ENCODE measurements at places on chromosomes 1 and 21.

GRCh38 chr1:207648334-207649209, 3.6 kb downstream of the CR1L start:
- DNase-seq: no peak

GRCh38 chr1:151024540-151025146, 11.7 kb upstream of the BNIPL start:
- no peak for DNase-seq

DNA sequence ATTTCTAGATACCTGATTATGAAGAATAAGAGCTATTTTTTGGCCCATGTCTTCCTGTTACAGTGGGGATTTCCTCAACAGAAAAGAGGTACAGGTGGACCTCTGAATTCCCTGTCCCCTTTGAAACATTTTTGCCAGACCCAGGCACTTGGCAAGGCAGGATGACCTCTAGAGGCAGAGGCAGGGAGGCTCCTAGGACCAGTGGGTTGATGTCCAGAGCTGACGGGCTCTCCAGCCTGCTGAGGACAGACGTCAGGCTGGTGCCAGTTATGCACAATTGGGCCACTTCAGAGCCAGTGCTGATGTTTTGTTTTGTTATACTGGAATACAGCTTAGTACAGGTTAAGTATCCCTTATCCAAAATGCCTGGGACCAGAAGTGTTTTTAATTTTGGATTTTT, 18.5 kb upstream of the A3GALT2 start:
- DNase-seq: no peak

GRCh38 chr1:112997781-112998180, 41.8 kb upstream of the SLC16A1 start:
- DNase-seq: no peak

GRCh38 chr1:40381268-40382107, 8.0 kb downstream of the SMAP2 start:
- no peak for DNase-seq

DNA sequence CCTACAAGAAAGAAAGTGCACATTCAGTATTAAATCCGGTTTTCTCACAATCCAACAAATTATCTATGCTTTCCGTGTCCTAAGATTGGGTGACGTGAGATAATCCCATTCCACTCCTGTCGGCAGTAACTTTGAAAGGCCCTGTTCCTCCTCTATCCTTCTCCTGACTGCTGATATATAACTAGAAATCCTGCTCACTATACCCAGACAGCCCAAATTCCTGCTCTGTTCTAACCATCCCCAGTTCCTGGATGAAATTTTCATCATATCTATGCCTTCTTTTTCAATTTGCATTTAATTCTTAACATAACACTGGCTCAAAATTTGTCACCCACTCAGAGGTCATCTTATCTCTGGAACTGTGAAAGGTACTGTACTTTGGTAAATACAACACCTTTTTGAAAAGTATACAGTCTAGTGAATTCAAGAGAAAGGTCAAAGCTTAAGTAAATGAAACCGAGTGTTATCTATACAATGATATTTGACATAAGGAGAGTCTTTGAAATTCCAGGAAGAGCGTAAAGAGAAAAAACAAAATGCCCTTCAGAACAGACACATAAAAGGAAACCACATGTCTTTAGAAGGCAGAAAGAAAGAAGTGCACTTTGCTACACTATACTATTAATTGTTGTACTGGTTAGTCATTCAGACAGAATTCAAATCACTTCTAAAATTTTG, 200.5 kb upstream of the NEGR1 start:
- no peak for DNase-seq

DNA sequence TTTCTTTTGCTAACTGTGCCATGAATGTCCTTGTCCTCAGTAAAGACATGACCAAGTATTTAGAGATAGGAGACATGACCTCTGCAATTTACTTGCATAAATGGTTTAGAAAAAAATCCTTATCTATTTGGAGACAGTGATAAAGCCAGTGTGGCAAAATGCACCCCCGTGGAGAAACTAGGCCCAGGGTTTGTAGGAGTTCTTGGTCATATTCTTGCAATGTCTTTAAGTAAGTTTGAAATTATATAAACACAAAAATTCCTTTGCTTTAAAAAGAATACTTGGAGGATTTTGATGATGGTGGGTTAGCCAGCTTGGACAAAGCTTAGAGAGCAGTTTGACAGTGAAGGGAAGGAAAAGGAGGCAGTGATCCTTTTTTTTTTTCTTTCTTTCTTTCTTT, 101.9 kb upstream of the SLC45A1 start:
- DNase-seq: no peak

- DNase-seq: no peak
Observed at GRCh38 chr1:172955161-172955815, 95.5 kb downstream of the TNFSF18 start.

DNA sequence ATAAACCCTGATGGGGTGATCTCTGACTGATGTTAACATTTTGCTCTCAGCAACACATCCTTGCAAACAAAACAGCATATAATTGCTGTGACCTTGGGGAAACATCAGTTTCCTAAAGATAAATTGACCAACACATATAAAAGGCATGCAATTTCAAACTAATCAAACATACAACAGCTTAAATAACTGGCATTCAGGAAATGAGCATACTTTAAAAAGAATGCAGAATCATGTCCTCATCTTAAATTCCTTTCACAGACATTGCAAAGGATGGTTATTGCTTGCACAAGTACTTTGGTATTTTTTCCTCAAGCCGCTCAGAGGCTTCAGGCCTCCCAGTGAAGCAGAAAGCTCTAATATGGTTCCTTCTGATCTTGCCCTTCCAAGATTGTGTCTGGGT, 53.4 kb upstream of the RGS18 start:
- no peak for DNase-seq

- DNase-seq: no peak
Observed at GRCh38 chr1:176193023-176193422, 14.1 kb downstream of the COP1 start.

- no peak for DNase-seq
Observed at GRCh38 chr1:55078470-55078869, 39.1 kb downstream of the PCSK9 start.

- DNase-seq: no peak
Observed at GRCh38 chr1:7298749-7299151, 472.3 kb upstream of the VAMP3 start.

DNA sequence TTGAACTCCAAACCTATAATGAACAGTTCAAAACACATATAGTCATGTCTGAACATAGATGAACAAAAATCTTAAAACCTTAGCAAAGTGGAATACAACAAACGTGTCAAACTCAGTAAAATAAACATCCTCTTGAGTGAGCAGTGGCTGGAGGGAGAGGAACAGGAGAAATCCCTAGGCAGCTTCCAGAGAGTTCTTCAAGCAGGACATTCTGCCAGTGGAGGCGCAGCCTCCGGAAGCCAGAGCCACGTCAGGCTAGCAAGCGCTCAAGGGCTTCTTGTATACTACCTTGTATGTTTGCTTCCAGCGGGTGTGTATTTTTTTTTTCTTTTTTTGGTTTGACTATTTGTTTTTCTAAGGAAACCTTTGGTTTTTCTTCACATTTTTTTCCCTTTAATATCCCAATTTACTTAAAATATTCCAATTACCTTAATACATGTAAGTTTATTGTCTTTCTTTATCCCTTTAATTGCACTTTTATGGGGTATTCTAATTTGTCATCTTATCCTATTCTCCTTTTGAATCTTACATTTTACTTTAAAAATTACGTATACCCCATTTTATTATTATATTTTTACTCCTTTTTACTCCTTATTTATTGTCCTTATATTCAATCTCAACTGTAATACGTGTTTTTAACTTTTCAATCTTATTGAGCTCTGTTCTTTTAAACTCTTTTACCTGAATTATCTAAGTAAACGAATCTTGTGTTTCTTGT, 42.0 kb downstream of the COLGALT2 start:
- DNase-seq: no peak

DNA sequence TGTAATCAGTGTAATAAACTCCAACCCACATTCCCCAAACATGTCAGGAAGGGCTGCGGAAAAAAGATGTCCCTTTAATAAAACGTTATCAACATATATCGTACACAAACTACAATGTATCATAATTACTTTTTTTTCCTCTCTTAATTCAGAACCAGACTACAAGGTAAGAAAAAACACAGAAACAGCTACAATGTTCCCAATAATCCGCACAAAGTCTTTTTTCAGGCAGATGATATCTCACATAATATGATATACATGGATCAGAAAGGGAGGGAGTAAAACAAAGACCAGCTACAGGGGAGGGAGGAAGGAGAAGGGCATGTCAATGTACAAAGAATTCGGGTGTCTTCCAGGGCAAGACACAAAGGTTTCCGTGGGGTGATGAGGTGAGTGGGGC, 25.4 kb downstream of the MRPL37 start:
- DNase-seq: no peak

- DNase-seq: no peak
Observed at GRCh38 chr1:21655259-21655658, 13.9 kb downstream of the RAP1GAP start.

- DNase-seq: no peak
Observed at GRCh38 chr21:45990741-45991605, 9.4 kb downstream of the COL6A1 start.

DNA sequence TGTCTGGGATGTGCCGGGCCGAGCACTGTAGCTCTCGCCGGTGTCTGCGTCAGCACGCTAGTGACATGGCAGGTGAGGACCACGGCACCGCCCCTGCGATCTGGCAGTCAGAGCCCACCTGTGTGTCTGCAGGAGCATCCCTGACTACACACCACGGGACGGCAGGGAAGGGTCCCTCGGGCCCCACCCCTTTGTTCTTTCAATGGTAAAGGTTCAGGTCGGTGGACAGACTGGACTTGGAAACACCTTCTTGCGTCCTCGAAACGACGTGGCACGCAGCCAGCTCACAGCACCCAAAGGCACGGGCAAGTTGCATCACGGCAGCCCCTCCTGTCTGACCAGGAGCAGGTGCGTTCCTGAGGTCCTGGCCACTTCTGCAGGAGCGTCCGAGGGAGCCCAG, 3.7 kb upstream of the SAMD11 start:
- DNase-seq: no peak

DNA sequence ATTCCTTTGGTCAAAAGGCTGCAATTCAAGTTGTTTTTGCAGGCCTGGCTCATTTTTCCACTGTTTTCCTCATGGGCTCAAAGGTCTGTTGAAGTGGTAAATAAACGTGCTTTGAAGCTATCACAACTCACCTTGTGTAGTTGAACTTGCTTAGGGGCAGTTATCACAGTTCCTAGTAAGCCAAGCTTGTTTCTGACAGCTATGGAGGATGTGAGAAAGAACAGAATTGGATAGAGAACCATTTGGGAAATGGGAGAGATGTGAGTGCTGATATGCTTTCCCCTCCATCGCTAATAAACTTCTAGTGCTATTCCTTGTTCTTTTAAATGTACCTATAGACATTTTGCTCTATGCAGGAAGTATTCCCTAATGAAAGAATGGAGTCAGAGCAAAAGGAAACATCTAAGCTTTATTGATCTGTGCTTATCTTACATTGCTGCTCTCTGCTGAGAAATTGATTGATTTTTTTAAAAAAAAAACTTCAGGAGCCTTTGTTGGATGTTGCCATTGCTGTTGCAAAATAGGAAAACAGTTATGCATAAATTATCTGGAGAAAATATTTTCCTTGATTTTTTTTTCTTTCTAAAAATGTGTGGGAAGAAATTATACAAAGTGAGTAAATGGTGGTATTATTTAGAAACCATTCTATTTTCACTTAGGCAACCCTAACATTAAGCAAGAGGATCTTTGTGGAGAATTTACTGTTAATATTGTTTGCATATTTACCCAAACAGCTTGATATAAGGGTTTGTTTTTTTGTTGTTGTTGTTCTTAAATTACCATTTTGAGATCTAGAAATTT, 118.2 kb downstream of the MAGI3 start:
- DNase-seq: no peak

DNA sequence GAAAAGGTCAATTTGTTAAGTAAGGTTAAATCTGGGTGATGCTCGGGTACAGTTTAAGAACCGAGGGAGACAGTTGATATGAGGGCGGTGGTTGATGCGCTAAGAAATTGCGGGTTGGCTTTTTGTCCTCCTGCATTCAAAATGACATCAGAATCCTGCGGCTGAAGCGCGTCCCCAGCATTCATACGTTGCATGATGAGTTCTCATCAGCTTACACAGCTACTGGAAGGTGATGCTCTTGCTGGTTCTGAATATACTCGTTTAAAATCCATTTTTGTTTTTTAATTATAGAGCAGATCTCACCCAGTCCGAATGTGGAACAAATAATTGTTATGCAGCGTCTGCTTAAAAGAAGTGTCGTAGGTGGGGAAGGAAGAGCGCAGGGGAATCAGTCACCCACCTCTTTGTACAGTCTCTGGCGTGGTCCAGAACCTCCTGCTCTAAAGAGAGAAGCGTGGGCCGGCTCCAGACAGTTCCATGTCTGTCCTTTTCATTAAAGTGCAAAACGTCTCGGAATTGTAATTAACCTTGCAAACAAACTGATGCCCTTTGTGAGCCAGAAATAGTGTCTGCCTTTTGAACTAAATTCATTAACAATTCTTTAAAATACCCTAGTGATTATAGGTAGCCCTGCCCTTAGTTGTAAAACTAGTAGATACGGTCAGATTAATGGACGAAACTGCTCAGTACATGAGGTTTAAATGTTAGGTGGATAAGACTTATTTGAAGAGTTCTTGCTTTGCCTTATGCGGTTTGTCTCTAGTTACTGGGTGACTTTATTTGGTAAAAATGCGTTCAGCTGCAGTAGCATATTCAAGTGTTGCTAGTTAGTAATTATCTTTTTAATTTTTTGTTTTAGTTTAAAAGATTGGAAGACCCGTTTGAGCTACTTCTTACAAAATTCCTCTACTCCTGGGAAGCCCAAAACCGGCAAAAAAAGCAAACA, 741 bp downstream of the RGS2 start:
- DNase-seq: no peak

- DNase-seq: no peak
Observed at GRCh38 chr1:184176058-184176457, 124.5 kb downstream of the TSEN15 start.

DNA sequence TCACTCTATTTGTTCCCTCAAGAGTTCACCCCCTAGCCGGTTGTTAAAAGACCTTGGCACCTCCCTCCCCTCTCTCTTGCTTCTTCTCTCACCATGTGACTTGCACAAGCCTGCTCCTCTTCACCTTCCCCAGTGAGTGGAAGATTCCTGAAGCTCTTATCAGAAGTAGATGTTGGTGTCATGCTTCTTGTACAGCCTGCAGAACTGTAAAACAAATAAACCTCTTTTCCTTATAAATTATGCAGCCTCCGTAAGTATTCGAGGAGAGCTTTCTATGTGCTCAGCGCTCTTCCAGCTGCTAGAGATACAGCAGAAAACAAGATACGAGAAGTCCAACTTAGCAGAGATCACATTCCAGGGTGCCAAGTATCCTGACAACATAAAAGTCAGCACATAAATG, 147.0 kb upstream of the RUNX1 start:
- DNase-seq: no peak

DNA sequence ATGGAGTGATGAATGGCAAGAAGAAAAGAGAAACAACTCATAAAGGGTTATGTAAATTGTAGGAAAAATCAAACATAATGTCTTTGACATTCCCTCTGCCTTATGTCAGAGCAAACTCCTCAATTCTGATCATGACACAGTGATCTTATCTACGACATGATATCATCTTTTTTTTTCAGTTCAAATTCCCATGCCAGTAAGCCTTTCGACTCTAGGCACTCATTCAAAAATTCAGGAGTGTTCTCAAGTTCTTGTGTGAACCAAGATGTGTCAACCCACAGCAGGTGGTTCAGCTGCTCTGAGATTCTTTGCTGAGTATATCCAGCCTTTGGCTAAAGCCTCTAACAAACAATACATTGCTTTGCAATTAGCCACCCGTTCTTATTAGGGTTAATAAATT, 97.1 kb upstream of the ESRRG start:
- DNase-seq: no peak

GRCh38 chr1:6353955-6354658, 39.5 kb downstream of the ACOT7 start:
- DNase-seq: no peak

GRCh38 chr21:41236352-41236973, 68.5 kb downstream of the BACE2 start:
- no peak for DNase-seq

Measured in stimulated activated CD8-positive, alpha-beta memory T cell treated with anti-CD3 and anti-CD28 coated beads, Interleukin-7, amount 100 ng/mL, for 48 hours (primary cell).